ENCODE measurements at places on chromosomes 6 and 20.

- no peak for DNase-seq
Observed at GRCh38 chr6:13854716-13855250, 40.4 kb upstream of the MCUR1 start.

GRCh38 chr6:79240509-79240908, 6.0 kb upstream of the HMGN3 start:
- peak; percentile 58 for DNase-seq

- DNase-seq, result no peak
Observed at GRCh38 chr6:126086560-126086959, 100.2 kb downstream of the TRMT11 start.

GRCh38 chr6:20455251-20455940, 53.7 kb downstream of the E2F3 start:
- DNase-seq, result no peak

GRCh38 chr6:112177092-112177491, 77.3 kb downstream of the LAMA4 start:
- DNase-seq, result no peak

DNA sequence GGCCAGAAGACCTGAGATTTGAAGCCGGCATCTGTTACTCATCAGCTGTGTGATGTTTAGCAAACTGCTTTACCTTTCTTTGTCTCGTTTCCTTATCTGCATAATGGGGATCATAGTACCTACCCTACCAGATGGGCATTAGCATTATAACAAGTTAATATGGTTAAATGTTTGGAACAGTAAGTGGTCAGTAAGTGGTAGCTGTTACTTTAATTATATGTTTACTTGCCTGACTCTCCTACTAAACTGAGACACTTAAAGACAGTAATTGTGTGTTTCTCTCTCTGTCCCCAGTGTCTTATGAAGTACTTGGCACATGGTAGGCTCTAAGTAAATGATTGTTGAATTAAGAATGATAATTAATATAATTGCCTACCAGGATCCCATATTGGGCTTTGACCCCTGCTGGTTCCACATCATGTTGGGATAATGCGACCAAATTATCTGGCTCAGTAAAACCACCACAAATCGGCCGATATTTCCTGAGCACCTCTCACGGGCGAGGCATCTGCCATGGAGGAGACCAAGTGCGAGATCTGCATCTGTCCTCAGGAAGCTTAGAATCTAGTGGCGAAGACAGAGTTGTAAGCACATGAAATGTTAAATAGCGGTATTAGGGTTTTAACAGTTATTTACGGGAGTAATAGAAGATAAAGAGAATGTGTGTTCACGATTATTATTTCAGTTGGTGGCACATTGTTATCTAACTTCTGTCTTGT, 31.4 kb downstream of the PTK7 start:
- DNase-seq, result no peak

DNA sequence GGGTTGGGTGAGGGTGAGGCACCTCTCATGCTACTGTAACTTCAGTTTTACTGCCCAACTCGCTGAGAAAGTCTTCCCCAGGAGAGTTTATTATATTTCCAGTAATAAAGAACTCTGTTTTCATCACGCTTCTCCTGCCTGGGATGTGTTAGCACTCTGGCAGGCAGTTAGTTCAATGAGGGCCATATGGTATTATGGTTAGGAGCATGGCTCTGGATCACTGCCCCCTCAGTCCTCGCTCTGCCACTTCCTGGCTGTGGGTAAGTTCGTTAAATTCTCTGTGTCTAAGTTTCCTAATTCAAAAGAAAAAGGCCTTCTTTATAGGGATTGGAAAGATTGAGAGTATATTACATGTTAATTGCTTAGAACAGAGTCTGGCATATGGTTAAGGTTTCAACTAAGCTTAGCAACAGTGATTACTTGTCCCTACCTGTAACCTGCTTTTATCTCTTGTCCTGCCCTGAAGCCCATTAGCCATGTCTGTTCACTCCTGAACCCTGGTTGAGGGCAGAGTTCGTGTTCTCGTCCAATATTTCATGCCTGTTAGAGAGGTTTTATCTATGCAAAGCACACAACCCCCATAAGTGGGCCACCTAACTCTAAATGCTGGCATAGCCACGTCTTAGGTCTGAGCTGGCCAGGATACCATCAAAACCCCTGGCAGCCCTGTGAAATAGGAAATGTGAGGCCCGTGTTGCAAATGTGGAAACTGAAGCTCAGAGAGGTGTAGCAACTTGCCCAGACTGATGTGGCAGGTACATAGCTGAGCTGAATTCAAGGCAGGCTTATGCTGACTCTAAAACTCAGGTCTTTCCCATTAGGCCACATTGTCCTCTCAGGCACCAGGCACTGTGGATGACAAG, 342.5 kb upstream of the JARID2 start:
- DNase-seq, result no peak

- DNase-seq, result no peak
Observed at GRCh38 chr6:43097502-43097901, 21.4 kb downstream of the PTK7 start.

DNA sequence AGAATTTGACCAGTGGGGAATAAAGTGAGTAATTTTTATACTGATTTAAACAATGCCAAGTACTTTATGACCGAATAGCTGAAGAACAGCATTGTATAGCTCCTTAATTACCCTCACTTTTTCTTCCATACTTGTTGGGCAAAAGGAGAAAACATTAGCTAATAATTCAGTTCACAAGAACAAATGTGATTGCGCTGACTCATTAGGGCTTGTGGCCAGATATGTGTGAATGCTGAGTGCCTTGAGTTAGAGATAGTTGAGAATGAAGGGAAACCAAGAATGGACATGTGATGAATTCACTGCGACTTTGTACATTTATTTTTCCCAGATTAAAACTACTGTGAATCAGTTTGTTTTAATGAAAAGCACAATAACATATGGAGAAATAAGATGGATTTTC, 669.4 kb downstream of the TFAP2A start:
- peak; percentile 7 for DNase-seq

All from fibroblast of pulmonary artery (primary cell).